ENCODE measurements at places on chromosomes 11 and 22.

GRCh38 chr22:49619301-49619700 is 208.4 kb downstream of the BRD1 start:
- peak; percentile 4 for DNase-seq

- DNase-seq = no peak
These were observed 621 bp downstream of the TSPO start for GRCh38 chr22:43152003-43152356.

DNA sequence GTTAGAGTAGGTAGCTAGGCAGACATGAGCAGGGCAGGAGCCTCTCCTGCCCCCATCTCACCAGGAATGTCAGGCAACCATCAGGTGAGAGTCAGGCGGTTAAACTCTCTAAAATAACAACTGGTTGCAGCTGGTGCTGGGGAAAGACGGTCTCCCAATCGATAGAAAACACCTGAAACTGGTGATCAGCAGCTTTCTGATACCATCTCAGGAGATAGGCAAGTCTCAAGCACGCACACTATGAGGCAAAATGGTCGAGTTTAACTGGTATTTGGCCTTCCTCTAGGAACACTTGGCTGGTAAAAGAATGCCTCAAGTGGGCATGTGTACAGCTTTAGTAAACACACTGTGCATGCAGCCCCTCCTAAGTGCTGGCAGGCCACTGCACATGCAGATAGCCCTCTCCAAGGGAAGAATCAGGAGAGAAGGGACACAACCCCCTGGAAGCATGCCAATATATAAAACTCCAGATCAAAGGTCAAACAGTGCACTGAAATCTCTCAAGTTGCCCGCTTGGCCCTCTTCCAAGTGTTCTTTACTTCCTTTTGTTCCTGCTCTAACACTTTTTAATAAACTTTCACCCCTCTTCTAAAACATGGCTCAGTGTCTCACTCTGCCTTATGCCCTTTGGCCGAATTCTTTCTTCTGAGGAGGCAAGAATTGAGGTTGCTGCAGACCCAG is 88.7 kb downstream of the USP35 start:
- no peak for DNase-seq

DNA sequence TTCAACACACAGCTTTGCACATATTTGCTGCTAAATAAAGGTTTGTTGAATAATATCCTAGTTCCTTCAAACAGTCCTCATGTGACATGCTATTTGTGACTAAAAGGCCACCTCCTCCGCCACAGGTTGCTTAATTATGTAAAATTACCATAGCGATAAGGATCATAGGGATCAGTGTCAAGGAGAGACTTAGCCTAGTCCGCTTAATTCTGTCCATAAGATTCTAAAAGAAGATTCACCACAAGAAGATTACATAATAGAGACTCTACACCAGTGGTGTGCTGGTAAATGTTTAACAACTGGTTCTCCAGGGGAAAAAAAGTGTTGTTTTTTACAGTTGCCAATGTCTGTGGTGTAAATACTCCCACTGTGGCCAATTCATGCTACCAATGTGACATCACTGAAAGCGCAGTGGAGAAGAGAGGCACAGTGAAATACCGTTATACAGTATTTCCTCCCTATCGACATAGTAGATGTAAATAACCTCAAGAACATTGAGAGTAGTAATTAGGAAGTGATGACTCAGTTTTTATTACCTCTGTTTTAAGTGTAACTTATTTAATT is 4.2 kb upstream of the CHRDL2 start:
- no peak for DNase-seq

DNA sequence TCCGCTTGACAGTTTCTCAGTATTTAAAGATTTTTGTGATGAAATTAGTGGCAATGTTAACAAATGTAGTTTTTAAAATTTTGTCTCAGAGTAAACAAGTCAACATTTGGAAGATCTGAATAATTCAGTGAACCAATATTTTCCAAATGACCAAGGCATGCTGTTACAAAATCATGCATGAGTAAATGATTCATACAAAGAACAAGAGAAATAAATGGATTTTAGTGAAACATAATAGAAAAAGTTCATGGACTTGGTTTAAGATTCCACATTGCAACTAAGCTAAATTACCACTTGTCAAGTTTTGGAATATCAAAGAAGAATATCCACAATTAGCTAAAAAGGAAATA is 125.7 kb upstream of the SNX19 start:
- DNase-seq = no peak

DNA sequence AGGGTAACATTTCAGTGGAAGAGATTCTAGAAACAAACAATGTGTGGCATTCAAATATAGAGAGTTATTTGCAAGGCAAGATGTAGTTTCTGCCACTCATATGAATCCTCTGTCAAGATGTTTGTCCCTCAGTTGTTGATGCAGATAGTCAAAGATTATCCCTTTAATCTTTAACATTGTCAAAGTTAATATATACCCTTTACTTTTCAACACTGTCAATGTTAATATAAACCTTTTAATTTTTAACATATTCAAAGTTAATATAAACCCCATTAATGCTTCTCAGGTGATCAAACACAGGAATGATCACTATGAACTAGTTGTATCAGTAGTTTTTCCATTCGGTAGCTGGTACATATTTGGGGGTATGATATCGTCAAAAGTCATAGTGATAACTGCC is 51.9 kb upstream of the PICALM start:
- DNase-seq = no peak

GRCh38 chr11:121257289-121257688 is 35.3 kb upstream of the SC5D start:
- DNase-seq = no peak

DNA sequence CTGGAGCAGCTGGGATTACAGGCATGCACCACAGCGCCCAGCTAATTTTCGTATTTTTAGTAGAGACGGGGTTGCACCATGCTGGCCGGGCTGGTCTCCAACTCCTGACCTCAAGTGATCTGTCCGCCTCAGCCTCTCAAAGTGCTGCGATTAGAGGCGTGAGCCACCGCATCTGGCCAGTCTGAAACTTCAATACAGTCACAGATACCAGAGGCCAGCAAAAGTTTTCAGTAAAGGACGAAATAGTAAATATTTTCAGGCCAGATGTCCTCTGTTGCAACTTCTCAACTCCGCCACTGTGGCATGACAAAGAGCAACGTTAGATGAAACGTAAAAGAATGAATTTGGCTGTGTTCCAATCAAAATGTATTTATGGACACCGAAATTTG is 403.6 kb downstream of the MN1 start:
- no peak for DNase-seq

DNA sequence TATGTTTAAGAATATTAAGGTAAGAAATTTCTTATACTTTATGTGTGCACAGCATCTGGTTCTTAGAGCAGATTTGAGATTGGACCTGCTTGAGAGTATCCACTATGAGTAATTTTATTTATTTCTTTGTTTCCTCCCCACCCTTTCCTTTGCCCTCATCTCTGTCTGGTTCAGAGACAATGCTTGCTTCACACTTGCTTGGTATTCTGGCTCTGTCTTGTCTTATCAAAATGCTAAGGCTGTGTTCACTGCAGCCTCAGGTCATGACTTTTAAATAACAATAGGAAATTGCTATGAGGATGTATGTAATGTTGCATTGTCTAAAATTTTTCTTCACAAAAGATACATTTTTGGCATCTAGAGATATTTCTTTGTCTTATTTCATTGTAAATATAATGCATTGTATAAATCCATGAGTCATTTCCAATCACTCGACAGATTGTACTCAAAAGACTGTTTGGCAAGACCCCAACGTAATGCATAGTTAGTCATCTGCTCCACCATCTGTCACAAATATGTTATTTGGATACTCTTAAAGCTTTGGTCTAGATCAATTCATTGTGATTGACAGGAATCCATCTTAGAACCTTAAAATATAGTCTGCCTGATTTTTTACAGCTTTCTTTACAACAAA is 395.7 kb downstream of the AASDHPPT start:
- DNase-seq = no peak

All from BE2C (cell line).